Fibroblast of skin of left biceps (primary cell): ENCODE measurements at places on chromosomes 12 and 14.
A peak's percentile ranks its signal among the peaks of the same experiment; 100 is the strongest.

- DNase-seq: no peak
Observed at GRCh38 chr12:6956021-6956727, 5.0 kb downstream of the PTPN6 start.

DNA sequence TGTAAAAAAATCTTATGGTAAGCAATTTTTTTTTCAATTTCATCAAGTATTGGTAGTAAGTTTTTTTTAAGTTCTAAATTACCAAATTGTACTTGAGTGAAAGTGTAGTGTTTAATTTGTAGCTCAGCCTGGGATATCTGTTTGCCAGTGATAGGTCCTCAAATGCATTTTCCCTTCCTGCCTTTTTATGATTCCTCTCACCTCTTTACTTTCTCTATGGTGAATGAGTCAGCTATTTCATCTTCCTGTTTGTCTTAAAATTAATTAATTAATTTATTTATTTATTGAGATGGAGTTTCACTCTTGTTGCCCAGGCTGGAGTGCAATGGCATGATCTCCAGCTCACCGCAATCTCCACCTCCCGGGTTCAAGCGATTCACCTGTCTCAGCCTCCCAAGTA is 10.6 kb downstream of the SRP54 start:
- no peak for DNase-seq

DNA sequence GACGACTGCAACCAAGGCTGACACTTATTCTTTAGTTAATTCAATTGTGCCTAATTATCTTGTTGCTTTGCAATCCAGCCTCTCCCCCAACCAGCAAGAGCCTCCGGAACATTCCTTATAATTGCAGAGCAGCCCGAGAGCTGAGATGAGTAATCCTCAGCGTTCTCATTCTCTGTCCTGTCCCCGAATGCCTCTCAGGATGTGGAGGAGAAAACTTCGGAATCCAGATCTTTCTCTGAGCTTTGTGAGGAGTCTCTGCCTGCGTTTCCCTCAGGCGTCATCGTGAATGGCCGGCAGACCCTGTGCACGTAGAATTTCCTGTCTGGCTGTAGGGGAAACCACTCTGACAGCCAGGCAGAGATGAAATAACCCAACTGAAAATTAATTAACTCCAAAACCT is 160.5 kb upstream of the DIO3 start:
- DNase-seq: peak; percentile 20

- DNase-seq: no peak
Observed at GRCh38 chr14:74784634-74785033, 21.5 kb downstream of the YLPM1 start.

DNA sequence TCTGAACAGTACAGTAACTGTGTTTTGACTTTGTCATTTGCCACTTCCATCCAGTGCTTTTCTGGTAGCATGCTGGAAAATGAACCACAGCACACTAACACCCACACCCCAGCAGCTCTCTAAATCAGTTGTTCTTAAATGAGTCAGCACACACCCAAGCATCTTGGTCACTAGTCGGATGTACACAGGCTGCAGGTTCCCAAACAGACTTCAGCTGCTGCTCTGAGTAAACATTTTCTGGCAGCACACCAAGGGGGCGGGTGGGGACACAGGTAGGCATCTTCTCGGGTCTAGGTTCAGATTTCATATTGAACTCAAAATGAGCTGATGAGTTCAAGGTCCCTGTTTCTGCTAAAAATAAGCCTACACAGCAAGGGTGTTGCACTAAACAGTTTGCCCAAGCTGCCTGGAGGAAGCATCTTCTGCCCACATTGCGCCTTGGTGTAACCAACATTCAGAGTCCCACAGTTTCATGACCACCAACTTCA is 39.8 kb downstream of the IFNG start:
- DNase-seq: no peak

GRCh38 chr12:38610808-38611350 is 294.3 kb downstream of the ALG10B start:
- DNase-seq: no peak

DNA sequence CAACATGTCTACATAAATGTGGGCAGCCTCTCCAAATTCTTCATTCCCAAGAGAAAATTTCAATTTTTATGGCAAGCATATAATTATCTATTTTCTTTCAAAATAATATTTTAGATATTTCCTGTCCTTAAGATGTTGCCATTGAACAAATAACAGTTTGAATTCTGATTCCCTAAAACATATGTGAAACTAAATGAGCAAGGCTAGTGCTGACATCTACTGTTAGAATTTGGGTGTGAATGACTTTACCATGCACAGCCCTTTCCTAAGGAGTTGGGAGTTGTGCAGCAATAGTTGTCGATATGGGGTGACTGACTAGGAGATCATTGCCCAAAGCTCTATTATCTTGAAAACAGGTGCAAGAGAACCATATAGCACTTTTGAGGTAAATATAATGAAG is 108.2 kb upstream of the SLC38A4 start:
- no peak for DNase-seq

DNA sequence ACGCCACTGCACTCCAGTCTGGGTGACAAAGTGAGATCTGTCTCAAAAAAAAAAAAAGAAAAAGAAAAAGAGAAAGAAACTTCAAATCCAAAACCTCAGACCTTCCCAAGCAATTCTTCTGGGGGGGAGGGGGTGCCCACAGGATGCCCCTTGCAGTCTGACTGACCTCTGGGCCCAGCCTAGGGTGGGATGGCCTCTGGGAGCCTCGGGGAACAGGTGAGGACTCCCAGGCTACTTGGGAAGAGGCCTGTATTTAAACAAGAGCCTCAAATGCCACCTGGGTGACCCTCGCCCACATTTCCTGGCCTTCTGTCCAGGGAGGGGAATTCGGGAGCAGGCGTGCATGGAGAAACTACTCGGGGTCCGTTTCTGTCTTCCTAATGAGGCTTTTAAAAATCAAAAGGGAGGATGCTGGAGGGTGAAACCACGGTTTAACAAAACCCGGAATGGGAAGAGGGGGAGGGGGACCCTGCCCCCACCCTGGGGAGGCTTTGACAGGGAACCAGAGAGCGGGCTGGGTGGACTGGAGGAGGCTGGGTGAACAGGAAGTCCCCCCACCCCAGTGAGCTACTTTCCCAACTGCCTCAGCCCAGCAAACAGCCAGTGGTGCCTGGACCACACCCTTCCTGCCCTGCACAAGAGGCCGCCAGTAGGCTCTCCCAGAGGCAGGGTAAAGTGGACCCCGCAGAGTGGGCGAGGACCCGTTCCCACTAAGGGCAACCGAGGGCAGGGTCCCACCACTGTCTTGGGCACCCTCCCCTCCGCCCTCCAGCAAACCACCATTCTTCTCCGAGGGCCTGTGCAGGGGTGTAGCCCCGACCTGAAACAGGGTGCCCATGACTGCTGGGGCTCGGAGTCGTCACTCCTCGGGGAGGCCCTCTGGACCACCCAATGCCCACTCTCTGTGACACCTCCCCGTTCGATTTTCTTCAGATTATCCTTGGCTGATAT is 1.5 kb upstream of the FBRSL1 start:
- no peak for DNase-seq
